ENCODE measurements at places on chromosomes 11 and 22. TPM values are rescaled to one million over a fixed set of nuclear protein-coding genes. Genes with fewer than 3 reads are reported as not detected.

Gene LDLRAD3
- total RNA-seq: 0.76 TPM

- no peak for DNase-seq
These were observed 39.7 kb upstream of the TH start for GRCh38 chr11:2211113-2211971.

Gene GLB1L2
- 10.2 TPM for total RNA-seq

DNA sequence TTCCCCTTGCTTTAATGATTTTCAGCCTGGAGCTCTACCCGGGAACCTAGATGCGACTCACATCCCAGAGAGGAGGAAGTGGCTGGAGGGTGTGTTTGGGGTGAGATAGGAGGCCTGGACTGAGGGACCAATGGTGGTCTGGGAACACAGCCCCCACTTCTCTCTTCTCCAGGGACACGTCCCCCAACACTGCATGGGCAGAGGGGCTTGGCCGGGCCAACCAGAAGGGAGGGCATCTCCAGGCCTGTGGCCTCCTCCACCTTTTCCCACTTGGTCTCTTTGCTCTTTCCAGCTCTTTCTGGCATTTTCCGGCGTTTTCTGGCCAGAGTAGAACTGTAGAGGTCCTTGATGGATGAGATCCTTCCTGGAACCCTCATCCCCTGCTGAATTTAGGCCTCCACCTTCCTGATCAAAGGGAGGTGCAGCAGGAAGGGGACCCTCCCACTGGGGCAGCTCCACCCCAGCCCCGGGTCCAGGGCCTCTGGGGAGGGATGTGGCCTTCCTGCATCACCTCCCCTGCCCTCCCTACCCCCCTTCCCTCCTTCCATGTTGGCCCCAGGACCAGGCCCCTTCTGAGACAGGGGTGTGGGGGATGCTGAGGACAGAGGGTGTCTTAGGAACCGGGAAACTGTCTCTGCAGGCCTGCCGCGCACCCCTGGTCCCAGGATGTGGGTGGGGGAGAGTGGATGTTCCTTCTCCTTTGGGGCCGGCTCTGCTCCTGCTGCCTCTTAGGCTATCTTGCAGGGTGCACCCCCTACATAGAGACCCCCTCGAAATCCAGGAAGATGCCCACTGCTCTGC lies 24.4 kb downstream of the MRGPRG start:
- no peak for DNase-seq

GRCh38 chr22:38017272-38017920 lies 33.0 kb upstream of the SOX10 start:
- DNase-seq: no peak

Gene CHADL
- 0.60 TPM for total RNA-seq

GRCh38 chr22:44710474-44711240 lies 8.7 kb downstream of the PRR5 start:
- peak; percentile 29 for DNase-seq

DNA sequence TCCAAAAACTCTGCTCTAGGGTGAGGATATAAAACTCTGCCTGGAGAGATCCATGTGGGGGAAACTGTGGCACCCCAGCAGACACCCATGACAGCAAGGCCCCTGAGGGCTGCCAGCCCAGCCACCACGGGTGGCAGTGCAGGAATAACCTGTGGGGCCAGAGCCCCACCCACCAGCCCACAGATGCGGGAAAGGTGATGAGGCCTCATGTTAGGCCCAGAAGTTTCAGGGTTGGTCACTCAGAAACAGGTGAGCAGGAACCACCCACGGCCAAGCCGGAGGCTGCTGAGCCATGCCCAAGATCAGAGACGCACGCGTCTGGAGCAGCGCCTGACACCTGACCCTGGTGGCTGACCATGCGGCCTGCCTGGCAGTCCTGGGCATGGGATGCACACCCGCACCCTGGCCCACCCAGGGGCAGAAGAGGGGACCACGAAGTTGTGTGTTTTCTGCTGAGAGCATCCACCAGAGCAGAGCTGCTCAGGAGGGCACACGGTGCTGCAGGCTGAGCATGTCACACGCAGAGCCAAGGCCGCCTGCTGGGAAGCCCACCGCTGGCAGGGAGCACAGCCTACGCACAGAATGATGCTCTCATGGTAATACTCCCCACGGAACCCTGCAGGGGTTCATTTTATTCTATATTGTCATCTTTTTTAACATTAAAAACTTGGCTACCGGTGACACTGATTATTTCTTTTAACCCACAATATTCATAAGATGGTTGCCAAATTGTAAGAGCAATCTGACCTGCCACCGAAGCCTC lies 41.2 kb downstream of the DUSP8 start:
- DNase-seq: no peak

- no peak for DNase-seq
These were observed 158.1 kb downstream of the FBXO7 start for GRCh38 chr22:32632512-32633315.

Gene GPR83
- total RNA-seq: 0.05 TPM

Gene IGLL1
- not detected for total RNA-seq

Gene YAP1
- total RNA-seq: 0.35 TPM

Gene TRPM5
- not detected for total RNA-seq

- no peak for DNase-seq
These were observed 6.2 kb upstream of the ALX4 start for GRCh38 chr11:44315947-44316658.

Gene MMP13
- total RNA-seq: not detected

- DNase-seq: no peak
These were observed 30.7 kb upstream of the RBX1 start for GRCh38 chr22:40920526-40920925.

GRCh38 chr11:72242141-72242540 lies 1.8 kb downstream of the PHOX2A start:
- DNase-seq: no peak

- DNase-seq: no peak
These were observed 17.5 kb upstream of the RASL10A start for GRCh38 chr22:29332886-29333496.

Gene OVOL1
- total RNA-seq: 0.05 TPM

DNA sequence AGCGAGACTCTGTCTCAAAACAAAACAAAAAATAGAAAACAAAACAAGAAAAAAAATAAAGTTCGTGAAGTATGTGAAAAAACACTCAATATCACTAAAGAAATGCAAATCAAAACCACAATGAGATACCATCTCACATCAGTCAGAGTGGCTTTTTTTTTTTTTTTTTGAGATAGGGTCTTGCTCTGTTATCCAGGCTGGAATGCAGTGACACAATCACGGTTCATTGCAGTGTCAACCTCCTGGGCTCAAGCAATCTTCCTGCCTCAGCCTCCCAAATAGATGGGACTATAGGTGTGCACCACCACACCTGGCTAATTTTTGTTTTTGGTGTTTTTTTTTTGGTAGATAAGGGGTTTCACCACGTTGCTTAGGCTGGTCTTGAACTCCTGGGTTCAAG lies 37.5 kb downstream of the ATG16L2 start:
- no peak for DNase-seq

Gene MRGPRX3
- not detected for total RNA-seq

GRCh38 chr22:24803064-24803542 lies 2.9 kb upstream of the SGSM1 start:
- peak; percentile 61 for DNase-seq

DNA sequence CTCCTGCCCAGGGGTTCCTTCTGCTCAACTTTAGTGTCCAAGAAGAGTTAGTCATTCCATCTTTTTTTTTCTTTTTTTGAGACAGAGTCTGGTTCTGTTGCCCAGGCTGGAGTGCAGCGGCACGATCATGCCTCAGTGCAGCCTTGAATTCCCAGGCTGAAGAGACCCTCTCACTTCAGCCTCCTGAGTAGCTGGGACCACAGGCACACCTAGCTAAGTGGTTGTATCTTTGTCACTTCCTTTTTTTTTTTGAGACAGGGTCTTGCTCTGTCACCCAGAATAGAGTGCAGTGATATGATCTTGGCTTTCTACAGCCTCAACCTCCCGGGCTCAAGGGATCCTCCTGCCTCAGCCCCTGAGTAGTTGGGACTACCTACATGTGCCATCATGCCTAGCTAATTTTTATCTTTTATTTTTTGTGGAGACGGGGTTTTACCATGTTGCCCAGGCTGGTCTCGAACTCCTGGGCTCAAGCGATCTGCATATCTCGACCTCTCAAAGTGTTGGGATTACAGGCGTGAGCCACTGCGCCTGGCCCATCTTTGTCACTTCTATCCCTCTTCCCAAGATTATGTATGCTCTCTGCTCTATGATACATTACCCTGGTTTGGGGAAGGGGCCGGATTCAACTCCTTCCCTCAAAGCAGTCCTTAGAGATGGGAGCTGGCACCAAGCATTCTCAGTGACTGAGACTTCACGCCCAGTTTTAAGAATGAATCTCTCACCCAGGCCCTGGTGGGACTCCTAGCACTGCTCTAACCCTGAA lies 10.0 kb downstream of the SSH3 start:
- DNase-seq: no peak

GRCh38 chr11:99277281-99277680 lies 256.5 kb downstream of the CNTN5 start:
- DNase-seq: no peak

- DNase-seq: no peak
These were observed 225.9 kb upstream of the SESN3 start for GRCh38 chr11:95456714-95457491.

Gene OR2AG2
- total RNA-seq: not detected

DNA sequence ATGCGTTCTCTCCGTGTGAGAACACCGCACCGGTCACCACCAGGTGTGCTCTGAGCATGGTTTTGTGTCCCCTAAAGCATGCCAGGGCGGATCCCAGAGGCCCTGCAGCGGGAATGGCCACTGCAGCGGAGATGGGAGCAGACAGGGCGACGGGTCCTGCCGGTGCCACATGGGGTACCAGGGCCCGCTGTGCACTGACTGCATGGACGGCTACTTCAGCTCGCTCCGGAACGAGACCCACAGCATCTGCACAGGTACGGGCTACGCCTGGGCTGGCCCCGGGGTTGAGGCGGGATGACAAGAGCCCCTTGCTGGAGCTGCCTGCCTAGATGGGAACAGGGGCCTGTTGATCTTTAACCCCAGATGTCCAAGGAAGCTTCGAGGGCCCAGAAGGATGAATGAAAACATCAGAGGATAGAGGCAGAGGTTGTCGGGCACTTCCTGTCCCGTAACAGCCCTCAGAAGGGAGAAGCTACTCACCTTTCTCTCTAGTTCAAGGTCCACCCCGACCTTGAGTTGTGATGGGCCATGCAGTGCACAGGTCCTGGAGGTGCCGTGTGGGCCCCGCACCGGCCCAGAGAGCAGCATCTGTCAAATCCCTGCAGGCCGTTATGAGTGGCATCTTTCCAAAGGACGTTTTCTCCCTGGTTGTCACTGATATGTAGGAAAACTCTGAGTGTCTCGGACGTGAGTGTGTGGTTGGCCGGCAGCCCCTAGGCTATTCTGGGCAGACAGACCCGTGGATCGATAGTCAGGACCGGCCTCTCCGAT lies 3.3 kb downstream of the CRELD2 start:
- no peak for DNase-seq

GRCh38 chr22:36942556-36942955 lies 29.1 kb downstream of the CSF2RB start:
- DNase-seq: no peak

GRCh38 chr11:19342036-19342435 lies 101.3 kb upstream of the E2F8 start:
- no peak for DNase-seq

All from activated T-cell treated with anti-CD3 and anti-CD28 coated beads, Interleukin-2, amount 50 U/mL, for 4 hours (primary cell).